Stimulated activated CD4-positive, alpha-beta T cell treated with anti-CD3 and anti-CD28 coated beads, Interleukin-15, amount 100 ng/mL, for 1 hour (primary cell): ENCODE measurements at places on chromosomes 7 and 10.

DNA sequence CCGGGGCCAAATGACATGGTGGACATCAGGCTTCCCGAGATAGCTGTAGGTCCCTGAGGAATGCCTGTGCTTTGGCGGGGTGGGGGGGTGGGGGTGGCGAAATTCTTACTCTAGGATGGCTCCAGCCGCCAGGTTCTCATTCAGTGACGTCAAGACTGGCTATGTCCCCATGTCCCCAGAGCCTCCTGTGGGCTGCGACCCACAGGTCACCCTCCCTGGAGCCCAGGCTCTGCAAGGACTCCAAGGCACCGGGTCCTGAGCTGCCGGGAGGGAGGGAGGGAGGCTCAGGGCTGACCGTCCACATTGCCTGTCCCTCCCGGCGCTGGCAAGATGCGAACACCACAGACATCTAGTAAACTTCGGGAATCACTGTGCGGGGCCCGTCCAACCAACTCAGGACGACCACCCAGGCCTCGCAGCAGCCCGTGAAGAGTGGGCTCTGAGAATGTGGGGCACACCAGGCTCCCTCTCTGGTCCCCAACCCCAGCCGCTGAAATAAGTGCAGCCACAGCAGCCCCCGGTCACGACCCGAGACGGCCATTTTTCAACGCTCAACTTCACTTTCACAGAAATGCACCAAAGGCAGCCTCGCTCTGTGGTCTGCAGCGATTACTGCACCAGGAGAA lies 12.6 kb downstream of the GPR146 start:
- no peak for DNase-seq

DNA sequence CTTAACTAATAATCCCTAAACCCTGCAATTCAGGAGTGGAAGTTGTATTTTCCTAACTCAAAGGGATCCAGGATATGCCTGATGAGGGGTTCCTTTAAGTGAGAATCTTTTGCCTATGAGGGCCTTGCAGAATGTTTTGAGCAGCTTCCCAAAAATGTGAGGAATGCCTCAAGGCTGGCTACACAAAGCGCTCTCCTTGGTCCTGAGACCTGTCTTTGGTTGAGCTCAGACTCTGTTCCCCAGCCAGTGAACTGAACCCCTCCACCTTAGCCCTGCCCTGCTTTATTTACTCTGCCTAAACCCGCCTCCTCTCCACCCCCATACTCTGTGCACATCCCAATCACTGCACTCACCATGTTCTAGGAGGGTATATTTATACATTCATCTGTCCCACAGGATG lies 108.6 kb downstream of the NRCAM start:
- no peak for DNase-seq

- no peak for DNase-seq
Observed at GRCh38 chr7:10266976-10267375, 706.7 kb upstream of the PHF14 start.

DNA sequence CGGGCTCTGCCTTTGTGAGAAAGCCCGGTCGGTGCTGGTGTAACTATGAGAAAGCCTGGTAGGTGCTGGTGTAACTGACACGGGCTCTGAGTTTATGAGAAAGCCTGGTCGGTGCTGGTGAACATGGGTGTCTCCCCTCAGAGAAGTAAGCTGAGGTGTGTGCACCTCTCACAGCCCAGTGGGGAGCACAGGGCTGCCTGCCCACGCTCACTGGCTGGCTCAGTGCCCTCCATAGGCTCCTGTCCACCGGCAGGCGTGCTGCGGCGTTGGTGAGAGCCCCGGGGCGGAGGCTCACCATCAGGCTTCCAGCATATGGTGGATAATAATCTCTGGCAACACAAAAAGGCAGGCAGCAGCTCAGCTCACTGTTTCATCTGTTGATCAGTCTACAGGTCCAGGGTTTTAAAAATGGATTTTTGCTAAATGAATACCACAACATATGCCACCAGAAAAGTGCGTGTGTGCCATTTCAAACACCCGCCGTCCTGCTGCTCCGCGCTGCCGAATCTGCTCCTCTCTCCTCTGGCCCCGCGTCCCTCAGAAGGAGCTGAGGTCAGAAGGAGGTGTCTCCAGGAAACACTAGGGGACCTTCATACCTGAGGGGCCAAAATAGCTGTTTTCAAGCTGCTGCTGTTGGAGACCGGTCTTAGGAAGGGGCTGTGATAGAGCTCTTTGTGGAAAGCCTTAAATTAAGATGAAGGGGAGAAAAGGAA lies 365.7 kb downstream of the DNAJB6 start:
- no peak for DNase-seq

DNA sequence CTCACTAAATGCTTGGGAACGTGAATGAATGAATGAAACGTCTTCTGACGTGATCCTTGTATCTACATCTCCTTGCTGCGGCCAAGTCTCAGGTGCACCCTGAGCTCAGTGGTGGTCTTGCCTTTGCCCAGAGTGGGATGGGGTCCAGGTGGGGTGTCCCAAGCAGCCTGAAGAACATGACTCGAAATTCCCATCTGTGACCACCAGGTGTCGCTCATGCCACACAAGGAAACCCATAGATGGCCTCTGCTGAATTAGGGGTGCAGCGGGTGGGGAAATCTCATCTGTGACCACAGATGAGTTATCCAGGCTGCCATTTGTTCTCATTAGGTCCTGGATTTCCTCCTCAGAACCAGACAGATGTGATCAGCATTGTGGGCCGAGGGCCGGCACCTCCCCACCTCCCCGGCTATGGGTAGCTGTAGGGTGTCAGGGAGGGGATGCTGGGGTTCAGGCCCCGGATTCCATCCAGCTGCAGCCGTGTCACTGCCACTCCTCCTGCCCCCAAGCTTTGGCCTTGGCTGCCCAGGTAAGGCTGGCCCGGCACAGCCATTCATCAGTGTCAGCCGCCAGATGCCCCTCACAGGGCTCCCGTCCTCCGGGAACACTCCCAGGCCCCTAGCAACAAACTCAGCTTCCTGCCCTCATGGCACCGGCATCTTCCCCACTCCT lies 21.0 kb upstream of the GNA12 start:
- peak; percentile 49 for DNase-seq

DNA sequence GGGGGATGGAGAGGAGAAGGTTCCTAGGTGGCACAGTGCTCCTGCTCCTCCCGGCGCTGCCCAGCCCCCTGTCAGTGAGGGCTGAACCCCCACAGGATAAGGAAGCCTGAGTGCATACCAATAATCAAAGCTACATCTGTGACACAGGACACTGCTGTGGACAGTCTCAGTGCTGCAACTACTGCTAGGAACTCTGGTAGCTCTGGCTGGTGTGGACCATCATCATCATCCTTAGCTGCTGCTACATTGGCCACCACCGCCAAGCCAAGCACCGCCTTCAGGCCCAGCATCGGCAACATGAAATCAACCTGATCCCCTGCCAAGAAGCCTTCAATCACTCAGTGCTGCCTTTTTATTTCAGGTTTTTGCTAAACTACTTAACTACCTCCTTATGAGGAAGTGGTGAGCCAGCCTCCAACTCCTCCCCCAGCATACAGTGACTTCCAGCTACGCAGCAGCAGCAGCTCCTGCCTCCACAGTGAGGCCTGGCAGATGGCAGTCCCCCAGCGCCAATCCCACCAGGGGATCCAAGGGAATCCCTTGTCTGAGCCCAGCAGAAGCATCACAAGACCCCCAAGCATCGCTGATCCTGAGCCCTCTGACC lies 32.1 kb upstream of the SLC26A4 start:
- no peak for DNase-seq

DNA sequence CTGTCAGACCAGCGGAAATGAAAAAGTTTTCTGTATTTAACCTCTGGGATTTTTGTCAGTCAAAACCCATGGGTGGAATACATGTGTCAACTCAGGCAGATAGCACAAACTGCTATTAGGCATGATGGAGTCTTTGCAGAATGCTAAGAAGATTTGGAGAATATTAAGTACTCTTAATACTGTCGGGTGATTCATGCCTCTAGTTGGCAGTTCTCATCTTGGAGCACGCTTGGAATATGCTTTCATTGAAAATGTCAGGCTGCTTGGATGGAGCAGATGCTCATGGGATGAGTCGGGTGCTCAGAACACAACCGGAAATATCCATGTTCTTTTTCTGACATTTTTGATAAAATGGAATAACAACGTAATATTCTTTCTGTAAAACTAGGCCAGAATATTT lies 27.6 kb upstream of the PRKG1 start:
- DNase-seq = no peak

GRCh38 chr10:120609006-120609405 lies 152.0 kb downstream of the PLPP4 start:
- DNase-seq = no peak

DNA sequence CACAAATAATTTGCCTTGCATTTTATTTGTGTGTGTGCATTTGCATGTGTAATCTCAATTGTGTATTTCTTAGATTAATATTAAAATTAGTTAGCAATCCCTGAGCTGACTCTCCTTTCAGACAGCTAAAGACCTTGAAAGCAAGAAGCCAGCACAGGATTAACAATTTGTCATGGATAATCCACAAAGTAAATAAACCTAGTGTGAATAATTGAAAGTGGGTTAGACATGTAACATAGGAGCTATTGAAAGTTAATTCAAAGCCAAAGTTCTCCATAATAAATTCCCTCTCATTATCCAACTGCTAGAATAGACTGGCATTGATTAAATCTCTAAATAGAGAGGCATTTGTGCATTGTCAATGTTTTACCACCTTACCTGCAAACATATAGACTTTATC lies 326.1 kb downstream of the PLXDC2 start:
- no peak for DNase-seq

- DNase-seq = no peak
Observed at GRCh38 chr7:154997840-154998370, 5.0 kb downstream of the PAXIP1 start.

DNA sequence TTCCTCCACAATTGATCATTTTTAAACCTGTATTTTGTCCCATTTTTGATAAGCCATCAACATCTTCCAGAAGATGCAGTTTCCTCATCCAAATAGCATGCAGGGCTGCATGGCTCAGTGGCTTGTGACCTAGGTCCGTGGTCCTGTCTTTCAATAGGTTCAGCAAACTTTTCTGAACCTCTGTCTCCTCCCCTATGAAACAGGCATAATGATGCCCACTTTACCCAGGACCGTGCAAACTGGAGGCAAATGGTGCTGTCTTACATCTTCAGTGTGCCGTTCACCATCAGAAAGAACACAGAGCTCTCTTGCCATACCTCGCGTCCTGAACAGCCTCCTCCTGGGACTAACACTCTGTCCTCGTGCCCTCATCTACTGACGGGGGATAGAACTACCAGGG lies 22.3 kb upstream of the FIGNL1 start:
- DNase-seq = no peak

GRCh38 chr7:26912933-26913536 lies 48.6 kb upstream of the SKAP2 start:
- no peak for DNase-seq

DNA sequence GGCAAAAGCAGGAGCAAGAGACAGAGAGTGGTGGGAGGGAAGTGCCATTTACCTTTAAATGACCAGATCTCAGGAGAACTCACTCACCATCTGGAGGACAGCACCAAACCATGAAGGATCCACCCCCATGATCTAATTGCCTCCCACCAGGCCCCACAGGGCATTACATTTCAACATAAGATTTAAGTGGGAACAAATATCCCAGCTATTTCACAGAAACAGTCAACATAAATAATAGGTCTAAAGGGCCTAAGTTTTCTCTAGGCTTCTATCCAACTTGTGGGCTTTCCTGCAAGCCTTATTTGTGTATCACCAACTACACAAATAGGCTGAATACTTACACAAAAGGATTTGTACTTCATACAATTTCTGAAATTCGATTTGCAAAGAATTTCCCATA lies 196.8 kb upstream of the POT1 start:
- no peak for DNase-seq

- no peak for DNase-seq
Observed at GRCh38 chr7:112236597-112236996, 30.1 kb downstream of the ZNF277 start.

GRCh38 chr10:99945263-99945662 lies 64.5 kb downstream of the DNMBP start:
- DNase-seq = no peak

- no peak for DNase-seq
Observed at GRCh38 chr10:48343106-48343505, 36.6 kb downstream of the MAPK8 start.

- no peak for DNase-seq
Observed at GRCh38 chr10:106078895-106079576, 1085.5 kb downstream of the SORCS1 start.

DNA sequence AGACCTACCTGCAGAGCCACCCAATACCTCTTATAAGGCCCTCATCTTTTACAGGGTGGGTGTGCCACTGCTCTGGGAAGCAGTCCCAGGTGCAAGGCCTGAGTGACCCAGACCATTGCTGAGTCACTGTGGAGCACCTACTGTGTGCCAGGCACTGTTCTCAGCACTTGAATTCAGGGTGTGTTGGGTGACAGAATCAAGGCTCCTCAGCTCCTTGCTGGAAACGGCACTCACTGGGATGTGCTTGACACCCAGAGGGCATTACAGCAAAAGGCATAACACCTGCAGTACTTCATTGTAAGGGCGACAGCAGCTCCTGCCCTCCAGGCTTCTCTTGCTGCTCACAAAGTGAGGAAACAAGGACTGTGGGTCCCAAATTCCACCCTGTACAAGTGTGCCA lies 7.1 kb downstream of the CAMK2B start:
- DNase-seq = no peak

DNA sequence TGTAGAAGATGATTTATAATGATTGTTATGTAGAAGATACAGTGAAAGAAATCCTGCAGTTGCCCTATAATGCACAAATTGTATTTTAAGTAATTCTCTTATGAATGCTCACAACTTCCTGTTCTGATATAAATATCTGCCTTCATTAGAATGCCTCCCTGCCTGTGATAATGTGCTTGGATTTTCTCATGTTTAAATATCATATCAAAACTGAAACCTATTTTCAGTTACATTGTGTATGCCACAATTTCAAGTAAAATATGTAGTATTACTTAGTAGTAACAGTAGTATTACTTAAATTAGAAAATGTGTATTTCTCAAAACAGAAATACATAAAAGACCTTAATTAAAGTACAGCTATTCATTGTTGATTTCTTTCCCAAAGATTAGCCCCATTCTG lies 41.1 kb upstream of the TFEC start:
- no peak for DNase-seq

DNA sequence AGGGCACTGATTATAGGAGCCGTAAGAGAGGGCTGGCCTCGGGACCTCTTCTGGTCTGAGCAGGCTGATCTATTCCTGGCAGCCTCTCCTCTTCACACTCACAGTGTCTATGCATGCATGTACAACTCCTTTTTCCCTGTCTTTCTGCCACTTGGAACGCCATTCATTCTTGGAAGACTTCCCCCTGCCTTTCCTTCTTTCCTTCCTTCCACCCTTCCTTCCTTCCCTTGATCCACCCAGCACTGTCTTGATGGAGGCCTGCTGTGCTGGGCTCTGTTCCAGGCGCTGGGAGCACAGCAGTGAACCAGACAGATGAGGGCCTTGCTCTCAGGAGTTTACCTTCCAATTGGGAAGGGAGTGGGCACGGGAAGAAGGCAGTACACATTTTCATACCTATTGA lies 114.8 kb downstream of the SH3PXD2A start:
- DNase-seq = no peak

GRCh38 chr10:105783936-105784483 lies 1142.9 kb downstream of the SORCS3 start:
- DNase-seq = no peak

DNA sequence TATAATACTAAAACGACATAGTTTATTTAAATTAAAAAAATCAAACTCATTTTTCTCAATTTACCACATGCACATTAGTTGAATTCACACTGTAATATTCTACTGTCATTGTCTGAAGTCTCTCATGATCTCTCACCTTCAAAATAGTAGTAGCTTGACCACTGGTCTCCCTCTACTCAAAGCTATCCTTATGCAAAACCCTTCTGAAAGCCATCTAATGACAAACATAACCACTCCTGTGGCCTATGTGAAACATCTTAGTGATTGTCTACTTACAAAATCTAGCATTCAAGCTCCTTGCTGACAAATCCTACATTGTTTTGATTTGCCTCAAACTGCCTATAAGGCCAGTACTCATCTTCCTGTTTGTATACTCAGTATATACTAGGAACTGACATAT lies 606.0 kb upstream of the GHITM start:
- no peak for DNase-seq
